NCI-H460 (cell line): ENCODE measurements at places on chromosomes 6 and 20.

- no peak for DNase-seq
Observed at GRCh38 chr6:39084506-39084905, 30.5 kb downstream of the SAYSD1 start.

DNA sequence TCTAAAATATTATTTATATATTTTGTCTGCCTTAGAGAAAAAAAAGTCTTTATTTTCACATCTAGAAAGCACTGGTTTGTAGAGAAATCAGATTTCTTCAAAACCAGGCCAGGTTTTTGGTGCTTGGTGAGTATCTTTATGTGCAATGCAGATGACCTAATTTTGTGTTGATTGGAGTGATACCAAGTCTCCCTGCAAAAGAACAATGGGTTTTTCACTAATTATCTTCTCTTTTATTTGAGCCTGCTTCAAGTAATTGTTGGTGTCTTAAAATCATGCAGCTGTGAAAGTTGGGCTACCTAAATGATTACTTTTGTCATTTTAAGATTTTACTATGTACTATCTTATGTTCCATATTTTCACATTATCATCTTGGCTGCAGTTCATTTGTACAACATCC, 874.7 kb downstream of the TFAP2A start:
- DNase-seq: no peak

DNA sequence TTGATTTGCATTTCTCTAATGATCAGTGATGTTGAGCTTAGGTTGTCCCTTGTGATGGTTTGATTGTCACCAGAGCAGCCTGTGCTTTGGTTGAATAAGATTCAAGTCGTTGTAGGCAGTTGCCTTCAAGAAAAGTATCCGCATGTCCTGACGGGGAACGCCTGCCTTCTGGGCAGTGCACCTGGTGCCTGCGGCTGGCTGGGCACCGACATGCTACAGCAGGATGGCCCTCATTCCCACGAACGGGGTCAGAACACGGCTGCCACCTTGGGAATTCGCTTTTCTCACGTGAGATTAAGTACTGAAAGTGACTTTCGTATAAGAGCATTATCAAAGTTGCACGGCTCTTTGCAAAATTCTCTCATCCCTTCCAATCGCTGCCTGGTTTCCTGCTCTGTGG, 78.4 kb downstream of the CDH4 start:
- no peak for DNase-seq

GRCh38 chr6:14082771-14083170, 34.8 kb upstream of the CD83 start:
- DNase-seq: no peak

DNA sequence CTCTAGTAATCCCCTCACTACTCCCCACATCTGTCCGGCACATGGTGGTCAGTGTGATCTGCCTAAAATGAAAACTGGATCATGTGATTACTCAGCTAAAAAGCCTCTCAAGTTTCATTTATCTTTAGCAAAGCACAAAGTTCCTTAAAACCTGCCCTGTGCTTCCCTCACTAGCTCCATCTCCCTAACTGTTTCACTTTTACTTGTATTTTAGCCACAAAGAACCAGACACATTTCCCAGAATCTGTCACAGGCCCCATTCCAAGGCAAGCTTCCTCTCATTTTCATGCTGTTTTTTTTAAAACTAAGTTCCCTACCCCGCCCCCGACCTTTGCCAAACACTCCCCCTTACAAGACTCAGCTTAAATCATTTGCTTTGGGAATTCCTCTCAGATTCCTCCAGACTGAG, 8.9 kb upstream of the IGF2R start:
- DNase-seq: no peak

GRCh38 chr6:3471711-3472110, 14.9 kb upstream of the SLC22A23 start:
- DNase-seq: no peak

DNA sequence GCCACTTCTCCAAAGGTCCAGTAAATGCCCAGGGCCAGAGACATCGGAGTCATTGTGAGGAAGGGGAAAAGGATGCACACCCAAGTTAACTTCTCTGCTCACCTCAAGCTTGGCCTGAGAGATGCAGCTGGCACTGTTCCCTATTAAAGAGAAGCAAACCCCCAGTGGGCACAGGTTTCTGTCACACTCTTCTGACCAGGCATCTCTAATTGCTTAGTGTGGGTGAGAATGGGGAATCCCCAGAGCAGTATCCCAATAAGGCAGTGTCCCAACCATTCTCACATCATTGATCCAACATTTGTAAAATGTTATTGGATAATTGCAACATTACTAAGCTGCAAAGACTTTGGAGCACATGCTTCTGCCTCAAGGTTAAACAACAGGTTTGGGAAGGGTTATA, 232.3 kb downstream of the ADGRG6 start:
- no peak for DNase-seq

DNA sequence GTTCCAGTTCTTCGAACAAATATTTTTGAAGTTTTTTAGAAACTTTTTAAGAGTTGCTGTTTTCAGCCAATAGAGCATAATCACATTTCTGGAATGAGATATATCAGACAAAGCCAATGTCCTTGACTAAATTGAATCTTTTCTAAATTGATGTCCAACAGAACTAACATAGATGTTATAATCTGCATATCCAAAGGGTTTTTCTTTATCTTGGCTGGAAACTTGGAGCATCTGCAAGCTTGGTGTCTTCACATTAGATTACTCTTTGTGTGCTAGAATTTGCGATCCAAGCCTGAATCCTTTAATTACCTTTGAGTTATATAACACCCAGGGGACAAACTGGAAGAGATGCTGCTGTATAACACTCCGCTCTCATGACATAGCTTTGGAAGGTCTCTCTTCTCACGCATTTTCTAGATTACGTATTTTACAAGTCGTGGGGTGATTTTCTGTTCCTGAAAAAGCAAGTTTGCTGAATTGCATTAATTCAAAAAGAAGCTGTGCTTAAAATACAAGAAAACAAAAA, 64.4 kb upstream of the FUCA2 start:
- no peak for DNase-seq

- DNase-seq: no peak
Observed at GRCh38 chr20:53045941-53046340, 73.8 kb downstream of the TSHZ2 start.

DNA sequence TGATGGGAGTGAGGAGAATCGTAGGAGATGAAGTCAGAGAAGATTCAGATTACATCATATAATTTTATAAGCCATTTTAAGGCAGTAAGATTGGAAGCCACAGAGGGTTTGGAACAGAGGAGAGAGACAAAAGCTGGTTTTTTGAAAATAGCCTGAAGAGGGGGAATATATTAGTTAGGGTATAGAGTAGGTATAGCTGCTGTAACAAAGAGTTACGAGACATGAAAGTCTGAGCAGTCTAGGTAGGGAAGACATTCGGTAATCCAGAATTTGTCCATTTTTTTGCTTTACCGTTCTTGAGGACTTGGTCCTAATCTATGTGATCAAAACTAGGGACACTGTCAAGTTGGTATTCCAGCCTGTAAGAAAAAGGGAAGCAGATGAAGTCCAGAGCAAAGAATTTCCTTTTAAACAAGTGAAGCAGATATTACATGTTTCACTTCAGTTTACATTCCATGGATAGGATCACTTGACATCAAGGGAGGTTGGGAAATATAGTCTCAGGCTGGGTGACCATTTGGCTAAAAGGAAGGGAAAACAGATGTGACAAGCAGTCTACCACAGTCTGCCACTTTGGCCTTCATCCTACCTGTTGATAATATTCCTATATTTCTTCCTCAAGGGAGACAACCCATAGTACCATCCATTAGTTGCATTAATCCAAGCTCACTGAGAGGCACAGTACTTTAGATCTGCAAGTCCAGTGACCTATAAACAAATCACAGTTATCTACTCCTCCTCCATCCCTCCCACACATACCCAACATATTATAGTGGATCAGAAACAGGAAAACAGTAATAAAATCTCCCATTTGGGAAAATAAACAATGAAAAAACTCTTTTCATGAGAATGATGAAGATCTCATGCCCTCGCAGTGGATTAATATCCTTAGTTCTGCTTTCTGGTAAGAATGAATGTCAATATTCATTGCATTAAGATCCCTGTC, 10.2 kb downstream of the FAM135A start:
- no peak for DNase-seq

DNA sequence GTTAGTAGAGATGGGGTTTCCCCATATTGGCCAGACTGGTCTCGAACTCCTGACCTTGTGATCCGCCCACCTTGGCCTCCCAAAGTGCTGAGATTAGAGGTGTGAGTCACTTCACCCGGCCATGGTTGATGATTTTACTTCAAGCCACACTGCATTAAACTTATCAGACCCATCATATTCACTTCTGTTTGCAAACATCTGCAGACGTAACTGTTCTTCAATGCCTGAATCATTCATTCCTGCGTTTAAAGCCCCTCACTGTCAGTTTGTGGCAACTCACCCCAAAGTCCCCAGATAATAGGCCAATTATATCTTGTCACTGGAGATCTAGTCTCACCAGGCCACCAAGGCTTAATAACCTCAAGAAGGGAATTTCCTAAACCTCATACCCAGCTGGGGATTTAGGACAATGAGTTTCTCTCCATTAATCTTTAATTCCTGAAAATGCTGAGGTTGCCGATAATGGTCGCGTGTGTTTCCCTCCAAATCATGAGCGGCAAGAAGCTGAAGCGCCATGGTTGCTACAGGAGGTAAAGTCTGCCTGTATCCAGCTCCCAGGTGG, 229.6 kb downstream of the LY86 start:
- no peak for DNase-seq

GRCh38 chr6:32764048-32764447, 716 bp upstream of the HLA-DQB2 start:
- no peak for DNase-seq

DNA sequence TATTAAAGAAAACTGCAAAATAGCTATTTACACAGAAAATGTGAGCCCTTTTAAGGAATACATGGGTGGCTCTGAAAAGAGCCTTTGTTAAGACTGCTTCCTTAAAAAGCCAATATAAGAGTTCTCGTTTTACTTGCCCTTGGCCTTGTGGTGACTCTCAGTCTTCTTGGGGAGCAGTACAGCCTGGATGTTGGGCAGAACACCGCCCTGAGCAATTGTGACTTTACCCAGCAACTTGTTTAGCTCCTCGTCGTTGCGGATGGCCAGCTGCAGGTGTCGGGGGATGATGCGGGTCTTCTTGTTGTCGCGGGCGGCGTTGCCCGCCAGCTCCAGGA, 111.5 kb downstream of the HFE start:
- no peak for DNase-seq

- DNase-seq: no peak
Observed at GRCh38 chr6:40692337-40692736, 105.2 kb upstream of the LRFN2 start.

- DNase-seq: no peak
Observed at GRCh38 chr6:169780571-169781091, 29.2 kb downstream of the ERMARD start.

DNA sequence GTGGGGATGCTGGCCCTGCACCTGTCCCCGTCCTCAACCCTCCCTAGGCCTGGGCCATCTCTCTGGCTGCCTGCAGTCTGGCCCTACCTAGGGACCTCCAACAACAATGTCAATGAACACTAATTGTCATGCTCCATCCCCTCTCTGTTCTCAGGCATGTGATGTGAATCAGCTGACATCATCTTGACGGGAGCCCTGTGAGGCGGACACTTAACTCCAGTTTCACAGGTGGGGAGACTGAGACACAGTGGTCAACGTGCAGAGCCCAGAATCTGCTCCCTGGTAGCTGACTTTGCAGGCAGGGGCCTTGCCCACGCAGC, 762 bp upstream of the TCEA2 start:
- no peak for DNase-seq

DNA sequence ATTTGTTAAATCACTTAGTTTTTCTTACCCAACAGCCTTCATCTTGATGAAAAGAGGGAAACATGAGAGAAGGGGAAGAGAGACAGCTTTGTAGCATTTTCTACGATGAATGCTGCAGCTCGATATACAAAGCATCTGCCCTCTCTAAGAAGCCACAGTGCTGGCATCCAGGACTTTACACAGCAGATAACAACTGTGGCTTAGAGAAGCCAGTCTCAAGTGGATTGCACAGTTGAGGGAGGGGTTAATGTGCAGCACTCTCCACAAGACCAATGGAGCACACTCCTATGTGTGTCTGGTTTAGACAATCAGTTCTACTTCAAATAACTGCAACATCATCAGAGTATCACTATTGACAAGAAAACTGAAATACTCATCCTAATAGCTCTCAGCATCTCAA, 5.8 kb downstream of the C6orf120 start:
- DNase-seq: no peak

- no peak for DNase-seq
Observed at GRCh38 chr6:10272591-10272990, 142.3 kb downstream of the TFAP2A start.

- no peak for DNase-seq
Observed at GRCh38 chr6:157849288-157850017, 26.4 kb downstream of the SNX9 start.

- no peak for DNase-seq
Observed at GRCh38 chr20:57211908-57212533, 54.4 kb downstream of the BMP7 start.

DNA sequence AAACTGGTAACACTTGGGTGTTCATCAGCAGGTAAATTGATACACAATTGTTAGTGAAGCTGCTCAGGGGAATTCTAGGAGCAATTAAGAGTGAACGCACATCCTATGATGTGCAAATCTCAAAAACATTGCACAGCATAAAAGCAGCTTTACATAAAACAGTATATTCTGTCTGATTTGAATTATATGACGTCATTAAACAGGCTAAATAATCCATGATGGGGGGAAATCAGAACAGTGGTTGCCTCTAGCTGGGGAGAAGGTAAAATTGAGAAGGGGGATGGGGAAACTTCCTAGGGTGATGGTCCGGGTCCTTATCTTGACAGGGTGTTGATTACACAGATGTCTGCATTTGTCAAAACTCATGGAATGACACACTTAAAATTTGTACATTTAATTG, 17.3 kb upstream of the THBD start:
- no peak for DNase-seq

GRCh38 chr20:41177636-41178035, 40.3 kb downstream of the PLCG1 start:
- DNase-seq: no peak

- no peak for DNase-seq
Observed at GRCh38 chr6:43009124-43009523, 4.6 kb downstream of the MEA1 start.

- no peak for DNase-seq
Observed at GRCh38 chr6:158831571-158831970, 12.4 kb upstream of the EZR start.

DNA sequence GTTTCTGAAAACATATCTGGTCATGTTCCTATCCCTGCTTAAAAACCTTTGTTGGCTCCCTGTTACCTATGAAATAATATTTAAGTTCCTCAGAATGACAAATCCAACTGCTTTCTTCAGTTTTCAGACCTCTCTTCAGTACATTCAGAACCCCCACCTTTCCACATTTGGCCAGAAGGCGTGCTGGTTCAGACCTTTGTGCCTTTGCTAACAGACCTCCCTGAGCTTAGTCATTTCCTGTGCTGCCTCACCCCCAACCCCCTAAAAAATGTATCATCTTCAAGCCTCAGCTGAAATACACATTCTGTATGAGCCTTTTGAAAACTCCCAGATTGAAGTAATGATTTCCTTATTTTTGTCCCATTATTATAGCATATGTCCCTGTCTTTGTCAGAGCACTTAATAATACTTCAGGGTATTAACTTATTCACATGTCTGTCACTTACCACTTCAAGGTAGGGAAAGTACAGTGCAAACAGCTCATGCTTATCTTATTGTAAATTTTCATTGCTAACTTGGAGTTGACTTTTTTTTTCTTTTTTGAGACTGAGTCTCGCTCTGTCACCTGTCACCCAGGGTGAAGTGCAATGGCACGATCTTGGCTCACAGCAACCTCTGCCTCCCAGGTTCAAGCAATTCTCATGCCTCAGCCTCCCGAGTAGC, 19.7 kb downstream of the FAM217A start:
- peak; percentile 2 for DNase-seq
